ENCODE measurements at places on chromosomes 1 and 21.
A peak's percentile ranks its signal among the peaks of the same experiment; 100 is the strongest.

DNA sequence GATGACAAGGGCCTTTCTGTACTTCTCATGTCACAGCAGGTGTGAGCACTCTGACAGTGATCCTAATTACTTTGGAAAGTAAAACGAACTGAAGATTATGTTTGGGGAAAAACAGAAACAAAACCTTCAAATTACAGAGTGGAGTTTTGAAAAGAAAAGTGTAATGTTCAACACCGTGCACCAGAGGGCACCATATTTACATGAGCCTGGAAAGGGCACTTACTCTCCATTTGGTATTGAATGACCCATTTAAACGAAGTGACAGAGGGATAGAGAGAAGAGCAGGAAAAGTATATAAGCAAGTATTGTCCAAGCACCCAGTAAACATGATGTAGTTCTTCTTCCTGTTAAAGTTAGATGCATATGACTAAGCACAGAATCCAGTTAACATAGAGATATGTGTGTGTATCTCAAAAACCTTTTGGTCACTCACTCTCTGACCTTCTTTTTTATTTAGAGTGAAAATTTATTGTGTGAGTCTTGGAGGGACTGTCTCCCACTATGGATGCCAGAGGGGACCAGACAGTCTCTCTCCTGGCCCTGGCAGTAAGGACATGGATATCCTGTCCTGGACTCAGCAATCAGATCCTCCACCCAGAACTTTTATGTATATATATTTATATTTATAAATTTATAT, 3.8 kb upstream of the RGSL1 start:
- DNase-seq = no peak

- DNase-seq = no peak
Observed at GRCh38 chr1:31707711-31708110, 3.9 kb upstream of the COL16A1 start.

DNA sequence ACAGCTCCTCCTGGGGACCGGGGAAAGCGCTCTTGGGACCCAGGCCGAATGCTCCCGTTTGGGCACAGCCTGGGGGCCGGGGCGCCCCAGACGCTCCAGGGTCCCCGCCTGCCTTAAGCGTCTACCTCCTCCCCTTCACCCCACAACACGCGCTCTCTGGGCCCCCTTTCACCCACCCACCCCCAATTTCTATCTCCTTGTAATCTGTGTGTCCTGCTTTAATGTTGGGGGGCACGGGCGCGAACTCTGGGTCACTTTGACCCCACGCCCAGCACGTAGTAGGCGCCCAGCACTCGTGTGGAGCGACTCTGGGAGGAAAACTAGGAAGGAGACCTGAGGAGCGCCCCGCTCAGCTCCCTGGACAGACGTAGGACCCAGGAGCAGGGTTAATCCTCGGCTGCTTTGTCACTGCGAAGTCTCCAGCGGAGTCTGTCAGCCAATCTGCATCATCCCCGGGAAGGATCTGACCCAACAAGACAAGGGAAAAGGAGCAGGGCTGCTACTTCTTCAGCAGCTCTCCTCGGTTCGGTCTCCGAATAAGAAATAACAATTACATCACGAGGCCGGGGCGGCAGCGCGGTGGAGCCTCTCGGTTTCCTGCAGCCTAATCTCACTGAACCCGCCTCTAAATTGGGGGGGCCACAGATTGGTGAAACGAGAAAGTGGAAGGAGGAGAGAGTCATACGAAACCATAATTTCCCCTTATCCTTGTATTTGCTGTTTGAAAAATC, 757 bp upstream of the NRIP1 start:
- DNase-seq = peak; percentile 89

DNA sequence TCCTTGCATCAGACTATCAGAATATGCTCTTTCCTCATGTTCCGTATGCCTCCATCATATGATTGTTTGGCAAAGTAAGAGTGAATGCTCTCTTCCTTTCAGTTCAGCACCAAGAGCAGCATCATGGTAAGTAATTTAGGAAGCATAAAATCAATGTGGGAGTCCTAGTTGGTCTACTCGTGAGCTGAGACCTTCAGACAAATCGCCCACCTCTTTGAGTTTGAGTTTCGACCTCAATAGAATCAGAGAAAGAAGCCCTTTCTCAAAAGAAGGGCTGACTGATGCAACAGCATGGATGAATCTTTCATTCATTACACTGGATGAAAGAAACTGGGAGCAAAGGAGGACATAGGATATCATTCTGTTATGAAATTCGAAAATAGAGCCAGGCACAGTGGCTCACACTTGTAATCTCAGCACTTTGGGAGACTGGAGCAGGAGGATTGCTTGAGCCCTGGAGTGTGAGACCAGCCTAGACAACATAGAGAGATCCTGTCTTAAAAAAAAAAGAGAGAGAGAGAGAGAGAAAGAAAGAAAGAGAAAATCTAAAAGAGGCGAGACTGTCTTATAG, 112.5 kb downstream of the ZC3H11B start:
- DNase-seq = no peak

GRCh38 chr1:6329396-6329795, 64.2 kb downstream of the ACOT7 start:
- DNase-seq = no peak

GRCh38 chr1:179883040-179883744, 1.1 kb downstream of the TOR1AIP1 start:
- no peak for DNase-seq

Measured in Right ventricle myocardium superior (tissue), 1 donor.